HuH-7.5 (cell line): ENCODE measurements at places on chromosomes 7 and 10.

GRCh38 chr10:122213766-122214165, 57.3 kb upstream of the BTBD16 start:
- no peak for DNase-seq

DNA sequence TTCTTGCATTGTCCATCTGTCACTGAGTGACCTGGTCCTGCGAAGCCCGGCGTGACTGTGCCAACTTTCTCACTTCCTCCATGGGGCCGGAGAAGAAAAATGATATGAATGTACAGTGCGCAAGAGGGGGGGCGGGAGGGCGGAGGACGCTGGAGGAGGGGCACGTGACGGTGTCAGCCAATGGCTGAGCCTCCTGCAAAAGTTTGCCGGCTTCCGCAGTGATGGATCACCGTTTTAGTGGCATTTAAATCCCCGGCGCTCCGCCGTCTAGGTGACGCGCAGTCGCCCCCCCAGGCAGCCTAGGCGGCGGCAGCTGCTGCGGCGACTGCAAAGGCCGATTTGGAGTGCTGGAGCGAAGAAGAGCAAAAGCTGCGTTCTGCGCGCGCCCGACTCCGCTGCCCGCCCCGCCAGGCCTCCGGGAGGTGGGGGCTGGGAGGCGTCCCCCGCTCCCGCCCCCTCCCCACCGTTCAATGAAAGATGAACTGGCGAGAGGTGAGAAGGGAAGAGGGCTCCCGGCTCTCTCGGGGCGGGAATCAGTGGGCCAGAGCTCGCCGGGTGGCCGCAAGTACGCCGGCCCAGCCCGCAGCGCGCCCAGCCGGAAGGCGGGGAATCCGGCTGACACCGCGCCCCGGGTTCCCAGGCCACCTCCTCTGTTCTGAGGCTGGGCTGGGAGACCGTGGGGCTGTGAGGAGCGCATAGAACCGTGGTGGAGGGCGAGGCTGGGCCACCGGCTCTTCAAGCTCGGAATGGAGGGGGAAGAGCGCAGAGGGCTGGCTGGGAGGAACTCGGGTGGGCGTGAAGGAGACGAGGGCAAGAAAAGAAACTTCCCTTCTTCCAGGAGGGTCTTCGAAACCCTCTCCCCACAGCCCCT, at the start of gene HOXA1:
HOXA1 (minus strand) TSS at position 104 of the 871 bp plus-strand sequence; CDS start at position 16, 88 bp downstream.
- DNase-seq, result peak; percentile 95

- no peak for DNase-seq
Observed at GRCh38 chr7:4820967-4821471, 40.8 kb downstream of the PAPOLB start.

GRCh38 chr10:22252801-22253579, 35.2 kb upstream of the EBLN1 start:
- DNase-seq, result no peak

GRCh38 chr10:69439813-69440506, 11.3 kb upstream of the TSPAN15 start:
- DNase-seq, result no peak

DNA sequence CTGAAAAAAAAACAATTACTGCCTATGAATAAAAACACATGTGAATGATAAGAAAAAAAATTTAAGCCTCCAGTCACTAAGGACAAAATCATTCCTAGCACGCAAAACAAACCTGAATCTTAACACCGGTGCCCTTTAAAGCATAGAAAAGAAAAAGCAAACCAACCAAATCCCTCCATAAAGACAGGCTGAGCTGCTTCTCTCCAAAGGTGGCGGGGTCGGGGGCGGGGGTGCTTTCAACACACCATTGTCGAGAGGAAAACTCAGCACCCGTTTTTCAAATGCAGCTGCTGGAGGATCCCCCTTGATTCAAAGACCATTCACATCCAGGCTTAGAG, 1.4 kb downstream of the ST8SIA6 start:
- DNase-seq, result no peak

DNA sequence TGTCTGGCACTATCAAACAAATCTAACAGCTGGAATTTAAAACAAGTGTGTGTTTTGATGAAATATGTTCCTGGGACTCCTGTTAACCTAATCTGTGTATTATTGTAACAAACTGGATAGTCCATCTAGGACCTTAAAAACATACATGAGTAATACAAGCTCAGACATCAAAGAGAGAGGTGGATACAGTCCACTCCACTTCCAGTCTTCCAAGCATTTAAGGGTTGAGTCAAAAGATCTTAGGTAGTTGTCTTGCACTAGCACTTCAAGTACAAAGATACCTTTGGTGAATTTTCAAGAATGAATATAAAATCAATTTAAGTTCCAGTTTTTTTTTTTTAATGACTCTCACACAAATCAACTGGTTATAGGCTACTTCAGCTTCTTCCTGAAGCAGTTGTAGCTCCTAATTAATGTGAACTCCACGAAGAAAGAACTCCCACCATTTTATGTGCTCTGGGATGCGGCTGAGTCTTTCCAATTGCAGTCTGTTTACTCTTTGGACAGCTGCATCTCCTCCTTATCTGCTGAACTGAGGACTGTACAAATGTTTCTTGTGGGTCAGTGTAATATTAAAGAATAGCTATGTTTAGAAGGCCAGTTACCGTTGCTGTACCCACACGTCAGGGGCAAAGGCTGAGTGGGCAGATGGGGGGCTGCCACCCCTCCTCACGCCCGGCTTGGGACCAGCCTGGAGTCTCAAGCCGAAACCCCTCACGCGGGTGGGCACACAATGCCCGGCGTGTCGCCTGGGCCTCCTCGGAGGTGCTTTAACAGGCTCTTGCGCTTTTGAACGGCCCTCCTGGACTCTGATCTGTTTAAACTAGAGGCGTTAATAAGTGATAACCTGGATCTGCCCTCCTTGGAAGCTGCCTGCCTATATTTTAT, 2.9 kb upstream of the IGF2BP3 start:
- peak; percentile 30 for DNase-seq

GRCh38 chr10:119625570-119626280, 25.5 kb upstream of the BAG3 start:
- DNase-seq, result no peak

DNA sequence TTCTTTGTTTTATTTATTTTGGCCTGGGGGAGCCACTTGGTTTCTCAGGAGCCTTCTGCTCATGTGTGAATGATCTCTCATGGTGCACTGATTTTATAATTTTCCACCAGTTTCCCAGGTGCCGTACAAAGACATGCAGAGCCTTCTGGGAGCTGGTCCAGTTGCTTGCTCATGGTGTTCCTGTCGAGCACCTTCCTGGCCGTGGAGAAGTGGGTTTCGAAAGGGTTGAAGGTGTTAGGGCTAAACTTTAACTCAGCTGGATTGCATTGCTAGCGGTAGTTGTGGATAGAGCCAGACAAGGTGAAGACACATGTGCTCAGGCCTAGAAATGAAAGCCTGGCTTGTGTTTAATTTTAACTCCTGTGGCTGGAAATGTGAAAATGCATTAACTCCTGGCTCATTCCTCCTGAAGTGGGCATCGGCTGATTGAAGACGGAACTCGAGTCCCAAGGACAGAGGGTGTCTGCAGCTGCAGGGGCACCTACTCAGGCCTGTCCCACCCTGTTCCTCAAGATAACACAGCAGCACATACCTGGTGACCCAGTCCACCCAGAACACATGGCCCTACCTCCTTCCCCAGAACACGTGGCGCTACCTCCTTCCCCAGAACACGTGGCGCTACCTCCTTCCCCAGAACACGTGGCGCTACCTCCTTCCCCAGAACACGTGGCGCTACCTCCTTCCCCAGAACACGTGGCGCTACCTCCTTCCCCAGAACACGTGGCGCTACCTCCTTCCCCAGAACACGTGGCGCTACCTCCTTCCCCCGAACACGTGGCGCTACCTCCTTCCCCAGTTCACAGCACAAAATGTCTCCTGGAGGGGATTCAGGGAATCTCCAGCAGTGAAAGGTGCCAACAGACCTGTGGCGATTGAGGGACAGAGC, 133.2 kb downstream of the WDR37 start:
- DNase-seq, result no peak

DNA sequence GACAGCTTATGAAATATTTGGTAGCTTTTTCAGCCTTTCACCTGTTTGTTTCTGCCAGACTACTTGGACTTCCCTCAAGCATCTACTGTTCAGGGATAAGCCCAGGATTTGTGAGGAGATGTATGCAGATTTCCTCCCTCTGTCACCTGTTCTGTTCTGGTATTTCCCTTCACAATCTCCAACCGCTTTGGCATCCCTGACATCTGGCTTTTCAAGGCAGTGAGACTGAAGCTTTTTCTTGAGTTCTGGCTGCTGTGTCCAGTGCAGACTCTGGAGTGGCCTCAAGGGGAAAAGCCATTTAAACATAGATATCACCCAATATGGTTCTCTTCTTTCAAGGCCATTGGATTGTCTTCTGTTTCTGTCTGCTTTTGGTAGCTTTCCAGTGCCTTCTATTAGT, 369.7 kb downstream of the LRMDA start:
- no peak for DNase-seq

GRCh38 chr10:34780818-34781380, 34.2 kb downstream of the PARD3 start:
- DNase-seq, result no peak

DNA sequence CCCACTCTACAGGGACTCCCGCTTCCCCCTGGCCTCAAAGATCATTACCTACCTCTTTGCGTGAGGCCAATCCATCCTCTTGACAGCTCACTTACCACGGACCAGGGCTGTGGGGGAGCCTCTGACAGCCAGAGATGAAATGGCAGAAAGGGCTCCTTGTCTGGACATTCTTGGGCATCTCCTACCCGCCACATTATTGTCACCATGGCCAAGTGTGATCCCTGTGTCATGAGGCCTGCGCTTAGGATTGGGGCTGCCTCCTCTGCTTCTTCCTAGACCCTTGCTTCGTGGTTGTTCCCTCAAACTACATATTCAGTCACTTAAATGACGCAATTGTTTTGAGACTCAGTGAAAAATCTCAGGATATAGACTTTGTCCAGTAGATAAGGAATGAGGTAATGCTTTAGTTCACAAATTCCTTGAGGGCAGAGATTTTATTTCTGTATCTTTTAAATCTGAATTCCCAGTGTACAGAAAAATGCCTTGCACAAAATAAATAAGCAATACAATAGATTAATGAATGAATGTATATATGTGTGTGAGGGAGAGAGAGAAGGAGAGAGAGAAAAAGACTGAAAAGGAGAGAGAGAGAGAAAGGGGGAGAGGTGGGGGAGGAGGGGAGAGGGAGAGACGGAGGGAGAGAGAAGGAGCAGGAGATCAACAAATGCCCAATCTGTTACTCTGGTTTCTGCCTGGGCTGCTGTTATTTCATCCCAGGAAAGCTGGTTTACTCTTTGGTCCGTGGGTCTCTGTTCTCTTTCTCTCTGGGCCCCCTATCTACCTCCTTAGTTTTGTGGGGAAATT, 159.0 kb downstream of the PLXNA4 start:
- no peak for DNase-seq

DNA sequence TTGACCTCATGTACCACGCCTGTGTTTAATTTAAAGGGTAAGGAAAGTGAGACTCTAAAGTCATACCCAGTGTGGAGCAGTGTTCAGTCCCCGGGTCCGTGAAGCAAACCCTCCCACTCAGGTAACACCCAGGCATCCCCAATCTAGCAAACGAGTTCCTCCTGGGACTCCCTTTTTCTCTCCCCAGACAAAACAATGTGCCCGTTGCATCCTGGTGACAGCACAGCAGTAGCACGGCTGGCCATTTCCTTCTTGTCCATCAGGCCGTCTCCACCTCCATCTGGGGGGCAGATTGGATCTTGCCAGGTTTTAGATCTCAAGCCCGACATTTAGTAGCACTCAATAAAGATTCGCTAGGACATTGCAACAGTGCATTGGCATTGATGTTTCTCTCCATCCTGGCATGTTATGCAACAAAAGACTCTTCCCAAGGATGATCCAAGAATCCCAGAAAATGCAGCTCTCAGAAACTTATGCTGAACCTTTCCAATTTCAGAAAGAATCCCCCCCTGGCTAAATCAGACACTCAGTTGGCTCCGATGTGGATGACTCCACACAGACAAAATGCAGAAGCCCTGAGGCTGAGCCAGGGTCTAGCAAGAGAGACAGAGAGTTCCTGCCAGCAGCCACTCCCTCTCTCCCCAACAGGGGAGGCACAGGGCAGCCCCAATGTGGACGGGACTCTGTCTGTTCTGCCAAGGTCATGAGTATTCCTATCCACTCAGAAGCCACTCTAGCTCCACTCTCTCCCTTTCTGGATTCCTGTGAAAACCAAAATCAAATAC, 274.5 kb upstream of the MGMT start:
- DNase-seq, result no peak

- DNase-seq, result no peak
Observed at GRCh38 chr10:129725482-129725881, 238.6 kb downstream of the EBF3 start.
